ENCODE measurements at places on chromosomes 6 and 20.

- no peak for DNase-seq
Observed at GRCh38 chr6:85419046-85419759, 30.7 kb upstream of the NT5E start.

GRCh38 chr6:41688256-41688965 is 47.0 kb downstream of the TFEB start:
- DNase-seq: no peak

DNA sequence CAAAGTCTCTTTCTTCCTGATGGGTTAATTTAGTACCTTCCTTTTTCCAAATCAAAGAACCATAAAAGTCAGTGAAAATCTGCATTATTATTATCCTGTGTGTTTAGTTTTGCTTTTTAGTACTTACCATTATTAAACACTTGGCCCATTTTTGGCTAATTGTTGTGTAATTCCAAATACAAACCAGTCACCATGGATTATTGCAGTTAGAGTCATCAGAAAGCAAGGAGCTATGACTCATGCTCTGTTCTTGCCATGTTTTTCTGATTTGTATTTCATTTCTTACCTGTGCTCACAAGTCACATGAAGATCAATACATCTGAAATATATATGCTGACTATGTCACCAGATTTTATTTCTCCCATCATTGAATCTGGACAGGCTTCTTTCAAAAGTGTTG is 31.3 kb downstream of the SLC22A3 start:
- DNase-seq: no peak

GRCh38 chr20:43662943-43663655 is 3.8 kb upstream of the MYBL2 start:
- no peak for DNase-seq

DNA sequence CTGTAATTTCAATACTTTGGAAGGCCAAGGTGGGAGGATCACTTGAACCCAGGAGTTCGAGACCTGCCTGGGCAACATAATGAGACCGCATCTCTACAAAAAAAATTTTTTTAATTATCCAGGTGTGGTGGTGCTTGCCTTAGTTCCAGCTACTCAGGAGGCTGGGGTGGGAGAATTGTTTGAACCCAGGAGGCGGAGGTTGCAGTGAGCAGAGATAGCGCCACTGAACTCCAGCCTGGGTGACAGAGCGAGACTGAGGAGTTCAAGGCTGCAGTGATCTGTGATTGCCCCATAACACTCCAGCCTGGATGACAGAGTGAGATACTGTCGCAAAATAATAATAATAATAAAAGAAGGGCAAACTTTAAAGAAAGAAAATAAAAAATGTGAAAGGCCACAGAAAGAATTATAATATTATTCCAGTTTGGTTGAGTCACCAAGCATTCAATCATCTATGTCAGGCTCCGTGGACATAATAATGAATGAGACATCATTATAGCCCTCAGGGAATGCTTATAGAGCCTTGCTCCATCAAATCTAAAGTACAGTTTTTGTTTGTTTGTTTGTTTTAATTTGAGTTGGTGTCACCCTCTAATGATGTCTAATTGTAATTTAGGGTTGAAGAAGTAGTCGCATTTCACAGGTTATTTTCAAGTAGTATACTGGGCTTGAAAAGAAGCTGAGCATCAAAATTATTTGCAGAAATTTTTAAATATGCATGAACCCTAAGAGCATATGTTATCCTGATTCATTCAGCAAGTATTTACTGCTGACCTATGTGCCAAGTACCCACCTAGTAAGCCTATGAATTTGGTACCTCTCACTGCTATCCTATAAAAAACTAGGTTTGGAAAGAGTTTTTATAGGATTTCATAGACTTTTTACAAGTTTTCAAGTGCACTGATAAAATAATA is 15.1 kb downstream of the GLYATL3 start:
- DNase-seq: no peak

DNA sequence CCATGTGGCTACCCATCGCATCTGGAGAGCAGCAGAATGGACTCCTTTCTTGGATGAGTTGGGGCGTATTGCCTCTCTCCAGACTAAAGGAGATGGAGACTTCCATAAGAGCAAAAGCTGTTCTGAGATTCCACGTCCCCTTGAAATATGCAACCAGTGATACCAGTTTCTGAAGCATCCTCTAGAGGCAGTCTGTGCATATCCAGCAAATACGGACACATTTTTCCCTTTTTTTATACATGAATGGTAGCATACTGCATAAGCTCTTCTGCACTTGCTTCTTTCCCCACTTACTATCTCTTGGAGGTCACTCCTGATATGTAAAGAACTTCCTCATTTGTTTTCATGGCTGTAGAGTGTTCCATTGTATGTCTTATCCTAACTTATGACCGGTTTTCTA is 34.6 kb downstream of the TAF8 start:
- DNase-seq: no peak

GRCh38 chr6:63441266-63441956 is 121.6 kb upstream of the LGSN start:
- DNase-seq: no peak

DNA sequence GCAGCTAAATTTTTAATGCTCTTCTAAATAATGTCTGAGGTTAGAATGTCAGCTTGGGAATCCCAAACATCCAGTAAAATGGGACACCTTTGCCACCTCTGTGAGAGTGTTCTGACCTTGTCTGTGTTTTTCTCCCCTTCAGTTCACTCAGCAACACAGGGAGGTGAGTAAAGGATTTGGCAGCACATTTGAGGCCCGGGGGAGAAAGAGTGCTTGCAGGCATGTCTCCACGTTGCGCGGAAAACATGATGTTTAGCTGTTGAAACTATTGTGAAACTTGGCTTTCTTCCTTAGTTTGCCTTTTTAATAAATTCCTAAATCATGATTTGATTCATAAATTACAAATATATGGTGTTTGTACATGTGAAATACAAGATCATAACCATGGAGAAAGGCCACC is 707.8 kb upstream of the FLRT3 start:
- DNase-seq: peak; percentile 78
